ENCODE measurements at places on chromosomes 13 and 19.

GRCh38 chr13:30126903-30127428 lies 180.4 kb downstream of the KATNAL1 start:
- no peak for DNase-seq

DNA sequence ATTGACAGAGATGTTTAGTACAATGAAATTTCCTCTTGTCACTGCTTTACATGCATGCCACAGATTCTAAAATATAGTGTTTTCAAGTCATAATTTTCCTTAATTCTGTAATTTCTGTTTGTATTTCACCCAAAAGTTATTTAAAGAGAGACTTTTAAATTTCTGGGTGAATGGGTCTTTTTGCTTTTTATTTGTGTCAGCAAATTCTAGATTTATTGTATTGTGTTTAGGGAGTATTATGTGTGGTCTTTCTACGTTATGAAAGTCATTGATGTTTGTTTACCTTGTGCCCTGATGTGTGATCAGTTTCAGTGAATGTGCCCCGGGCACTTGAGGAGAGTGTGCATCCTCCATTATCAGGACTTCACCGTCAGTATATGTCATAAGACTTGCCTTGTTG lies 92.7 kb downstream of the SGCG start:
- DNase-seq = no peak

DNA sequence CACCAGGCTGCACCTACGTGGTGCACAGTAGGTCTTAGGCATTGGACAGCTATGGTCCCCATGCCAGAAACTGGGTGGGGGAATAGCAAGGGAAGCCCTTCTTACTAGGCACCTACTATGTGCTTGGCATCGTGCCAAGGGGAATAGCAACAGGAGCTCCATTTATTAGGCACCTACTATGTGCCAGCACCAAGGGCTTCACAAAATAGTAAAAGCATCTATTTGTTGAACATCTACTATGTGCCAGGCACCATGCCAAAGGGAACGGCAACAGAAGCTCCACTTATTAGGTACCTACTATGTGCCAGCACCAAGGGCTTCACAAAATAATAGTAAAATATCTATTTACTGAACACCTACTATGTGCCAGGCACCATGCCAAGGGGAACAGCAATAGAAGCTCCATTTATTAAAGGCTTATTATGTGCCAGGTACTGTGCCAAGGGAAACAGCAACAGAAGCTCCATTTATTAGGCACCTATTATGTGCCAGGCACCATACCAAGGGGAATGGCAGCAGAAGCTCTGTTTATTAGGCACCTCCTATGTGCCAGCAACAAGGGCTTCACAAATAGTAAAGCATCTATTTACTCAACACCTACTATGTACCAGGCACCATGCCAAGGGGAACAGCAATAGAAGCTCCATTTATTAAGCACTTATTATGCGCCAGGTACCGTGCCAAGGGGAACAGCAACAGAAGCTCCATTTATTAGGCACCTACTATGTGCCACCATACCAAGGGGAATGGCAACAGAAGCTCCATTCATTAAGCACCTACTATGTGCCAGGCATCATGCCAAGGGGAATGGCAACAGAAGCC lies 108.5 kb downstream of the PTPRS start:
- no peak for DNase-seq

GRCh38 chr13:76921516-76921915 lies 26.8 kb upstream of the ACOD1 start:
- no peak for DNase-seq

- no peak for DNase-seq
These were observed 9.0 kb downstream of the RASA3 start for GRCh38 chr13:114123448-114123847.
